ENCODE measurements at places on chromosomes 5 and 9.

- H3K4me1 ChIP-seq = no peaks in the 10 kb centered on the region
- H3K36me3 ChIP-seq = no peaks in the 10 kb centered on the region
- no peak overlapping the region for H3K4me3 ChIP-seq
- H3K27ac ChIP-seq = no peak overlapping the region
Observed at GRCh38 chr9:3578786-3579185, 53.0 kb upstream of the RFX3 start.

GRCh38 chr5:18113721-18114120, 479.5 kb downstream of the TAF11L14 start:
- no peaks in the 10 kb centered on the region for H3K36me3 ChIP-seq
- H3K4me3 ChIP-seq = no peak overlapping the region
- no peaks in the 10 kb centered on the region for H3K4me1 ChIP-seq
- no peak for DNase-seq
- no peaks in the 10 kb centered on the region for H3K27me3 ChIP-seq

- DNase-seq = no peak
- no peaks in the 10 kb centered on the region for H3K36me3 ChIP-seq
- no peaks in the 10 kb centered on the region for H3K27me3 ChIP-seq
- no peak overlapping the region for H3K27ac ChIP-seq
Observed at GRCh38 chr9:92188969-92189781, 74.0 kb upstream of the SPTLC1 start.

- no peaks in the 10 kb centered on the region for H3K4me1 ChIP-seq
- no peak for DNase-seq
- H3K27me3 ChIP-seq = no peaks in the 10 kb centered on the region
- H3K4me3 ChIP-seq = no peak overlapping the region
- H3K36me3 ChIP-seq = no peaks in the 10 kb centered on the region
- H3K27ac ChIP-seq = no peak overlapping the region
Observed at GRCh38 chr5:83889971-83890745, 169.5 kb upstream of the HAPLN1 start.

- no peak overlapping the region for H3K27ac ChIP-seq
- no peaks in the 10 kb centered on the region for H3K27me3 ChIP-seq
- DNase-seq = no peak
- no peaks in the 10 kb centered on the region for H3K4me1 ChIP-seq
- no peak overlapping the region for H3K4me3 ChIP-seq
- no peaks in the 10 kb centered on the region for H3K36me3 ChIP-seq
Observed at GRCh38 chr5:61907995-61908394, 398.0 kb upstream of the KIF2A start.

- no peak for DNase-seq
- H3K36me3 ChIP-seq = no peaks in the 10 kb centered on the region
- H3K4me3 ChIP-seq = no peak overlapping the region
- no peaks in the 10 kb centered on the region for H3K27me3 ChIP-seq
- H3K27ac ChIP-seq = no peak overlapping the region
Observed at GRCh38 chr9:107647611-107648010, 158.0 kb upstream of the KLF4 start.

- H3K27me3 ChIP-seq = no peaks in the 10 kb centered on the region
- no peak for DNase-seq
- H3K4me1 ChIP-seq = peaks cover 24% of the 10 kb centered on the region
- no peaks in the 10 kb centered on the region for H3K36me3 ChIP-seq
Observed at GRCh38 chr5:127960270-127960691, 123.3 kb upstream of the SLC12A2 start.

DNA sequence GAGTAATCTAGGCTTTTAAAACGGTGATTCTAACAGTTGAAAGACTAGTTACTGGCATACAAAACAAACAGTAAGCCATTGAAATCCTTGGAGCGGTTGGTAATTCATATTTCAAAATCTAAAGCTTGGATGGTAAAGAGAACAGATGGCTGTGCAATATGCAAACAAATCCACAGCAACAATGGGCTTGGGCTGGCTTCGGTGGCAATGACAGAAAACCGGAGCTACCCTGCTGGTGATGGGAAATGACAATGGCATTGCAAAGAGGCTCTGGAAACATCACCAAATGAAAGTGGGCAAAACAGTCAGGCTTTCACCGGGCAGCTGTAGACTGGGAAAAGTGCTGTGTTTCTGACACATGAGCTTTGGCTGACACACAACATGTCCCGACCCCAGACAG, 42.2 kb downstream of the MED27 start:
- no peak for DNase-seq
- no peak overlapping the region for H3K4me3 ChIP-seq
- H3K36me3 ChIP-seq = no peaks in the 10 kb centered on the region

DNA sequence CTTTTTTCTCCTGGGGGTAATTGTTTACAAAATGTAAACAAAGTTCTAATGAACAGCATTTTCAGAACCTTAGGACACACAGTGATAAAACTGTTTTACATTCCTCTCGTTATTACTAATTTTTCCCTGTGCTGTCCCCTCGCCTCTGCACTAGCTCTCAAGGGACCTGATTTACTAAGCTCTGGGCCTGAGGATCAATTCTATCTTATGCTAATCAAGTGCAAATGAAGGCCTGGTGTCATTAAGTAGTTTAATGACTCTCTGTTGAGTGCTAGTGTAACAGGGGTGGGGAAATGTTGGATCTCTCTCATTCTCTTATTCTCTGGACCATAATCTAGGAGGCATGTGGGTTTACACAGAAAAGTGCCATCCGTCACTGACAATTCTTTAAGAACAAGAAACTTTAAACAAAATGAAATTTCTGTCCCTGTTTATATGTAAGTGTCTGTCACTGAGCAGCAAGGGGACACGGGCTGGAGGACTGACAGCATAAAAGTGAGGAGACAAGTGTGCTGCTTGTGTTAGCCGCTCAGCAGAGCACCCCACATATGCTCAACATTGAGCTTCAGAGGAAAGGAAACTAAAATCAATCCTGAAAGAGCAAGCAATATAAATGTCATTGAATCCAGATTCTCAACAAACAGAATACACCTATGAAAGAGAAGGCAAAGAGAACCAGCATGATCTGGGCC, 115.4 kb downstream of the WDR41 start:
- no peak for DNase-seq
- H3K27ac ChIP-seq = no peak overlapping the region
- no peak overlapping the region for H3K4me3 ChIP-seq
- no peaks in the 10 kb centered on the region for H3K4me1 ChIP-seq
- H3K27me3 ChIP-seq = no peaks in the 10 kb centered on the region
- no peaks in the 10 kb centered on the region for H3K36me3 ChIP-seq

GRCh38 chr5:135916638-135917263, 21.1 kb upstream of the IL9 start:
- no peak overlapping the region for H3K27ac ChIP-seq
- H3K27me3 ChIP-seq = no peaks in the 10 kb centered on the region
- no peaks in the 10 kb centered on the region for H3K36me3 ChIP-seq
- DNase-seq = no peak
- no peak overlapping the region for H3K4me3 ChIP-seq

DNA sequence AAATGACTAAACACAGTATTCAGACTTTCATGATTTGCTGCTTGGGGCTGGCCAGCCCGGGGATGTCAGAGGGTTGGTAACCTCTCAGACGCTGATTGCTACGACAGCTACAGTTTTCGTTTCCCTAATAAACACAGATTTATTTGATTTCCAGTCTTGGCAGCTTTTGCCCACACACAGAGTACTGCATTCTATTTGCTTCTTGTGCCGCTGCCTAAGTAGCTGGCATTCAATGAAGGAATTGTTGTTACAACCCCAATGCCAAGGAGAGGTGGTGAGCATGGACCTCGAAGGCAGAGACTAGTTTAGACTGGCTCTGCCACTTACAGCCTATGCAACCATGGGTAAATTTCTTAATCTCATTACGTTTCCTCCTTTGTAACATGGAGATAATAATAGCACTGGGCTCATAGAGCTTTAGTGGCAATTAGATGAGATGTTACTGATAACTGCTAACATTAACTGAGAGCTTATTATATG, 247.1 kb upstream of the PANK3 start:
- H3K4me1 ChIP-seq = peaks cover 4% of the 10 kb centered on the region
- no peaks in the 10 kb centered on the region for H3K36me3 ChIP-seq
- no peaks in the 10 kb centered on the region for H3K27me3 ChIP-seq
- no peak overlapping the region for H3K4me3 ChIP-seq
- no peak for DNase-seq
- no peak overlapping the region for H3K27ac ChIP-seq

DNA sequence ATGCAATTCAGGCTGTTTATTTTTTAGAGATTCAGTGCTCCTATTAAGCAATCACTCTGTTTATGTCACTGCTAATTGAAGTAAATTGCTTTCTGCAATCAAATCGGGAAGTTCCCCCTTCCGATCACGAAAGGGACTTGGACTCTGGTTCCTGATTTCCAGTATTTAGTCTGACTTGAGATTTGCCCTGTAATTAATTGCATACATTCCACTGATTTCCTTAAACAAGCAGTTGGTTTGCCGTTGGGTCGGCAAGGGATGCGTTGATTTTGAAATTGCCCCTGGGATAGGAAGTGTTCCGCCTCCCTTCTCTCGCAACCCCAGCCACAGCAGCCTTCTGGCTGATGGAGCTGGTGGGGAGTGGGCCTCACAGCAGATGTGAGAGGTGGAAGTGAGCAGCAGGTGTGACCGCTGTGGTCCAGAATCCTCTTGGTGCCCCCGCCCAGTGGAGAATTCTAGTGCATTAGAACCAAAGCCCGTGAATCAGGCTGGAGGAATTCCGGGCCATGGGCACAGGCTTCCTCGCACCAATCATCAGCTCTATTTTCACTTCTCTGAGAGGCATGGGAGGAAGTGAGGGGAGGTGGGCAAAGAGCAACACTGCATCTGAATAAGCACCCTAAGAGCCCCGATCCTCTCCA, 102.5 kb downstream of the SPRY4 start:
- no peak for DNase-seq
- no peak overlapping the region for H3K4me3 ChIP-seq
- H3K27me3 ChIP-seq = no peaks in the 10 kb centered on the region
- H3K36me3 ChIP-seq = no peaks in the 10 kb centered on the region
- H3K4me1 ChIP-seq = peaks cover 15% of the 10 kb centered on the region

- H3K4me1 ChIP-seq = peaks cover 31% of the 10 kb centered on the region
- H3K27me3 ChIP-seq = no peaks in the 10 kb centered on the region
- H3K4me3 ChIP-seq = no peak overlapping the region
- no peak for DNase-seq
- no peak overlapping the region for H3K27ac ChIP-seq
Observed at GRCh38 chr9:98911042-98911441, 32.7 kb upstream of the COL15A1 start.

DNA sequence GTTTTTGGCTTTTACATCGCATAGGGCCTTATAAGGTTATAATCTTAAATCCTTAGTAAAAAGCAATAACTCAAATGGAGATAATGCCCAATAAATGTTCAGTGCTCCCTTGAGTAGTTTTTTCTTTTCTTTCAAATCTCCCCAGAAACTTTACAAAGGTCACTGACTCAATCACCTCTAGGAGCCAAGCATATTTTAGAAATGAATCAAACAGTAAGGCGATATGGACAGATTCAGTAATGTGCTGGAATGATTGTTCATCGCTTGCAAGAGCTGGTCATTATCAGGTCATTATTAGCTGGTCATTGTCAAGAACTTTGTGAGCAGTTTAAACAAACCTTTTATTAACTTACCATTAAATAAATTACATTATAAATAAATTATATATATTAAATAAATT, 130.4 kb upstream of the SLIT3 start:
- DNase-seq = no peak
- H3K4me3 ChIP-seq = no peak overlapping the region
- no peaks in the 10 kb centered on the region for H3K36me3 ChIP-seq
- no peak overlapping the region for H3K27ac ChIP-seq

DNA sequence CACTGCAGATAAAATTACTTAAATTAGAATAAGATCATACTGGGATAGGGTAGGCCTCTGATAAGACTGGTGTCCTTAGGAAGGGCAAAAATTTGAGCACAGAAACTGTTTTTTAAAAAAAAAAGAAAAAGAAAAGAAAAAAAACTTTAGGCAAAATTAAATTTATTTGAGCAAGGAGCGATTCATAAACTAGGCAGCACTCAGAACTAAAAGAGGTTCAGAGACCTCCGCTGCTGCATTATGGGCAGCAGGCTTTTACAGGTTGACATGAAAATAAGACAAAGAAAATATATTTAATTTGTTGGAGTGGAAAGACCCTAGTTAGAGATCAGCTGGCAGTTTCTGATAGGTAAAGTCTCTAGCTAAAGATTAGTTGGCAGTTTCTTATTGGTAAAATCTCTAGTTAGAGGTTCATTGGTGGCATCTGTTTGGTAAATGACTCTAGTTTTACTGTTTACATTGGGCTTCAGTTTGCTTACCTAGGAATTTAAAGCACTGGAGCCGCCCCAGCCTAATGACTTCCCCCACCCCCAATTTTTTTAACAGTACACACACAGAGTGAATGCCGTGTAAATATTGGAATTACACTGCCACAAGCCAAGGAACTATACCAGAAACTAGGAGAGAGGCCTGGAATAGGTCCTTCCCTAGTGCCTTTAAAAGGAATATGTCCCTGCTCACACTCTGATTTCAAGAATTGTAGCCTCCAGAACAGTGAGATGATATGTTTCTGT, 4.5 kb upstream of the PLPP6 start:
- no peaks in the 10 kb centered on the region for H3K4me1 ChIP-seq
- H3K36me3 ChIP-seq = no peaks in the 10 kb centered on the region
- no peak overlapping the region for H3K27ac ChIP-seq

- H3K36me3 ChIP-seq = no peaks in the 10 kb centered on the region
- H3K27ac ChIP-seq = no peak overlapping the region
- DNase-seq = no peak
- no peak overlapping the region for H3K4me3 ChIP-seq
- H3K4me1 ChIP-seq = no peaks in the 10 kb centered on the region
Observed at GRCh38 chr9:135108831-135109510, 21.5 kb downstream of the OLFM1 start.

GRCh38 chr5:10913841-10914240, 152.8 kb upstream of the DAP start:
- H3K27ac ChIP-seq = peak overlapping the region; percentile 47
- no peaks in the 10 kb centered on the region for H3K4me1 ChIP-seq
- no peaks in the 10 kb centered on the region for H3K36me3 ChIP-seq
- peak; percentile 64 for DNase-seq
- H3K27me3 ChIP-seq = no peaks in the 10 kb centered on the region
- no peak overlapping the region for H3K4me3 ChIP-seq

DNA sequence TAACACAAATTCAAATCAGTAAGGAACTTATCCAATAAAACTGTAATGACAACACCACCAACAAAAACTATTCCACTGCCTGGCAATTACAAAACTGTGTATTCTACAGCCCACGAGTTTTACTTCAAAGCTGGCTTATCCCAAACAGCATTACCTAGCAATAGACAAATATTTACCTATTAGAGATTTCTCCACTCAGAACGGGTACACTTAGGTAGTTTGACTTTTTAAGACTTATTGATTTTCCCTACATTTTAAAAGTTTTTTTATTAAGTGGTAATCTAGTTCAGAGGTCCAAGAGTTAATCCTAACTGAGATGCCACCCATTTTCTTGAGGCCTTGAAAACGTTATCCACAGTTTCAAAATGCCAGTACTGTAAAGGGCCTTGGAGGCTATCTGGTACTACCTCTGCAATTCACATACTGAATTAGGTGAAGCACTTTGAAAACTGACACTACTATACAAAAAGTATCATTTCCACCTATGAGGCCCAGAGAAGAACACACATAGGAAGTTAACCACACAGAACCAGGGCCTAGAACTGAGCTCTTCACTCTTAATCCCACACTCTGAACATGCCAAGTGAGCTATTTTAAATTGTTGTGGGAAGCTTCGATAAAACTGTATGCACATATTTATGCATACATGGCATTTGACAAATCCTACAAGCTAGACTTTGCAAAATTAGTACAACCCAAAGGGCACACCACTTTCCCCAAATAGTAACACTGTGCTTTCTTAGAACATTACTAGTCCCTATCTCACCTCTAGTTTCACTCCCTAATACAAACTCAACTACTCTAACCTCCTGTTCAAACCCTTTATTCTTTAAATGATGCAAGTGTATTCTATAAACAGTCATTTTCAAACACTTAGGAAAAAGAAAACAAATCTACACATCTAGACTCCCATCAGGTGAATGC, 2.1 kb downstream of the NADK2 start:
- DNase-seq = no peak

Measured in adrenal gland (tissue), 19 donors.